ENCODE measurements at places on chromosomes 3 and 15.

DNA sequence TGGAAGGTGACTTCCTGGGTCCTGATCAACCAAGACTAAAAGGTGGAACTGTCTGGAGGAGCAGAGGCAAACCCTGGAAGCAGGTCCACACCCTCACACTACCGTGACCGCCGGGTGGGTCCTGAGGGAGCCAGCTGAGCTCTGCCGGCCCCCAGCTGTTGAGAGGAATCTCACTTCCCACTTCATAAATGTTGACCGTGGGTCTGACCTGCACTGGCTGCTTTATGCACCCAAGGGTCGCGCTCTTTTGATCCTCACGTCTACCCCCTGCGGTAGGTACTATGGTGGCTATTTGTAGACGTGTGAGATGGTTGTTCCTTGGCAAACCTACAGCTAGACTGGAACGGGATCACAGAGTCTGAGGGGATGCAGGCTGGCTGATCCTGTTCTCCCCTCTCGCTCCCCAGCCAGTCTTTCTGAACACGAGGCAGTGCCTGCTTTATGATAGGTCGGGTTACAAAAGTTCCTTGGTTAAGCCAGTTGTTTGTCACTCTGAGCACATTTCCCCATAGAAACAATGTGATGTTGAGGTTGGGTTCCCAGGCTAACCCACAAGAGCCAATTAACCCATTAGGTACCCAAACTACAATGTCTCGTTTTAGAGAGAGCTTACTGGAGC is 113.0 kb upstream of the ETV5 start:
- no peak for DNase-seq

- no peak for DNase-seq
These were observed 124.3 kb upstream of the PTX3 start for GRCh38 chr3:157312376-157312745.

- no peak for DNase-seq
These were observed 140.5 kb upstream of the TBL1XR1 start for GRCh38 chr3:177337541-177338331.

DNA sequence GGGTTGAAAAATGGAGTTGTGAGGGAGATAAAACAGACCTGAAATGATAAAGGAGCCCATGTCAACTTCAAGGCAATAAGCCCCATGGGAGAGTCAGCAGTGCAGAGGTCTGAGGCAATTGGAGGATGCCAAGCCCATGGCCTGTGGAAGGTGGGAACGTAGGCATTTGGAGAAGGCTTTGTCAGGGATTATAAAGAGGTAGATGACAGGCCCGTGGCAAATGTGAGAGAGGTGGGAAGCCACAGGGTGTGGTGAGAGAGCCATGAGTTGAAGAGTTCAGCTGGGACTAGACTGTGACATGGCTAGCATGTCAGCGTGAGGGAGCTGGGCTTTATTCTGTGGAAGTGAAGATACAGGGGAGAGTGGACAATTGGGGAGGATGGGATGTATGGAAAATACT is 35.4 kb downstream of the MFSD1 start:
- no peak for DNase-seq

GRCh38 chr3:17771177-17772017 is 29.0 kb upstream of the TBC1D5 start:
- no peak for DNase-seq

DNA sequence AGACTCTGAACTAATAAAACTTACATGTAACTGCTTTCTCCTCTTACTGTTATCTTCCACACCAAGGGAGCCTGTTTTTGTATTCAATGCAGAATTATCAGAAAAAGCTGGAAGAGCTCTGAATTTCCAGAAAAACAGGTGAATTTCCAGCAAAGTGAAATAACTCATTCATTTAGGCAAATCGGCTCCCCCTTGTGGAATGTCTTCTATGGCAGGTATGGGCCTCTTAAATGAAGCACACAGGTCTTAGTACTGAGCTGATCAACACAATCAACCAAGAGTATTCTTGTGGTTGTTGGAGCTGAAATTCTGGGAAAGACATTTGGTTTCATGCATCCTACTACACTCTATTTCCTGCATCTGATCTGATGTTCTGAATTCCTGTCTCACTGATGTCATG is 31.0 kb upstream of the PTPRG start:
- peak; percentile 18 for DNase-seq

DNA sequence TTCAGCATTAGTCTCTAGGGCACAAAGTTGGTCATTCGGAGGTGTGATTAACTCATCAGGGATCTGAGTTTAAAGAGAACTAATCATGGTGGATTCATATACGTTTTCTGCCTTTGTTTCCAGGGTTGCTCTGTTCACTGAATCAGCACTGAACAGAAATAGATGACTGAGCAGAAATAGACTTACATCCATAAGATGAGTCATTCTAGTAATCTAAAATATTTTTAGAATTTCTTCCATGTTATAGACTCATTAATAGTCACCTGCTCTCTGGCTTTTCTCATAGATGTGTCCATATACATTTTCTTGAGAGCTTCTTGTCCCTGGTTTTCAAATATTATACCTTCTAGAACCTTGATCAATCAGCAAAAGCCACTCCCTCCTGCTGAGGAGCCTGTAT is 837.6 kb upstream of the DPPA4 start:
- no peak for DNase-seq

DNA sequence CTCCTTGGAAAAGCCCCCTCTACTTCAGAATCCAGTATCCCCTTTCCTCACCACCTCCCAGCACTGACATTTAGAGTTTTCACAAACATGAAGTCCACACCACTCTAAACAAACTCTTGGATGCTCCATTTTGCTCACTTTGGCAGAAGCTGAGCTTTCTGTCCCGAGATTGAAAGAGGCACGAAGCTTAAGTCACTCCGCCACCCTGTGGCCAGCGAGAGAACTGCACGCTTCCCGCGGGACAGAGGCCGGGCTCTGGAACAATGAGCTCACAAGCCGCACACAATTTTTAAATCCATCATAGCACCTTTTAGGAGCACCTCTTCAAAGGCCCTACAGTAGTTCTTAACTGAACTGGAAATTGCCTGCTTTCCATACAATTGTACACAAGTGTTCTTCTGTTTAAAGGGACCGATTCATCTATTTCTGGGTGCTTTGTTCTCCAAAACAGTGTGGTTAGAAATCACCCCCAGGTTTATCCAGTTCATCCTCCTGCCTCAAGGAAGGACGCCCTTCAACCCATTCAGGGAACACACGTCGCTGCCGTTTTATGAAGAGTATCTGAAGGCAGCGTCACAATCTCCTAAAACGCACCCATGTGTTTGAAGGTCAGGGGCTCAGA is 226.1 kb downstream of the VPS13C start:
- peak; percentile 76 for DNase-seq

DNA sequence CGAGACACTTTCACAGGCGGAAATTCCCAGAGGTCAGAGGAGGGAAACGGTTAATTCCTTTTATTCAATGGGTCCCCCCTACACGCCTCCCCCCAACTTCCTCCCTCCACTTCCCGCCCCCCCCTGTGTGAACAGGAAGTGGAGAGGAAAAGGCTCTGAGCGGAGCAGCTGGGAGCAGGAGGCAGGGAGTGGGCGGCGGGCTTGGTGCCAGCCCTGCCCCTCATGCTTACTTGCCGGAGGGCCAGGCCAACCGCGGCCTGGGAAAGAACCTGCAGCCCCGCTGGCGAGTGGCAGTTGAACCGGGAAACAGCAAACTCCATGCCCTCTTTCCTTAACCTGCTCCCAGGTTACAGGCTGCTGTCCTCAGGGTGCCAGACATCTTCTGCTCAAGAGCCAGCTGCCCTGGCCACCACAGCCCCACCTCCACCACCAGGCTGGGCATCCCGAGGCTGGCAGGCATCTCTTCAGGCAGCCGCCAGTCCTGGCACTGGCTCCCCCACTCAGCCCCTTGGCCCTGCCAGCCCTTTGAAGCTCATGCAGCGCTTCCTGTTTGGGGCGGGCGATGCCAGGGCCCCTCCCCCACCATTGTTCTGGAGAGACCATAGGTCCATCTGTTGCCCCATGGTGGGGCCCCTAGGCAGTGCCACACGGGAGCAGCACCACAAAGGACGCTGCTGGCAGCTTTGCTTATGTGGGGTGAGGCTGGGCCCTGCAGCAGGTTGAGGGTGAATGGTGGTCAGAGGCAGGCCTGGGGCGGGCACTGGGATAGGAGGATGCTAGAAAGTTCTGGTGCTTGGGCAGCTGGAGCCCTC is 12.9 kb downstream of the VPS18 start:
- DNase-seq, result peak; percentile 75

DNA sequence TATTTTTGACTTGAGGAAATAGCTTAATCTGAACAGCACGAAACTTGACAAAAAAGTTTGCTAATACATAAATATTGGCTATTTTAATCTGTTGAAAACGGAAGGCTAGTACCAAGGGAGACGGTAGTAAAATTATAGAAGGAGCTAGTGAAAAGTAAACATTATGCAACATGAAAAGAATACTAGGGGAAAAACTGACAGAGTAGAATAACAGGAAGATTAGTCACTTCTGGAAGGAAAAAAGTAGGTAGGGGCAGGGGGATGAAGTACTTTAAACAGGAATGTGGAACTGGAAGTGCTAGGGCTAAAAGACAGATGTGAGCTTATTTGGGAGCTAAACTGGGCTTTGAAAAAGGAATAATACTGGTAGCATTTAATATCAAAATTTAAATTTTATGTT is 60.1 kb downstream of the MBNL1 start:
- DNase-seq, result no peak

- no peak for DNase-seq
These were observed 72.0 kb upstream of the RASGRP1 start for GRCh38 chr15:38636597-38636996.

DNA sequence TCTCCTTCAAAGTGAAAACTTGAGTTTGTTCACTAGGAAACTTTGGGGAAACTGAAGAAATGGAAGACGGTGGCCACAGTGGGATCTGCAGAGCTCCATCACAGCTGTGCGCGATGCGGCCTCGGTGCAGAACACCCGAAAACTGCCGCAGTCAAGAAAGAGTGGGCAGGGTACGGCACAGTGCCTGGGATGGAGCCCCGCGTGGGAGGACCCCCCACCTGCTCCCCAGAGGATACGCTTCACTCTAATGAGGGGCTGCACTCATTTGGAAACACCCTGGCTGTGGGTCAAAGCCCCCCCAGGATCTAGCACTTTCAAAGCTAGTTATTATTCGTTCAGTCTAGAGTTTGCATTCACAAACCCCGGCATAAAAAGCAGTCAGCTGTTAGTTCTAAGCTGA is 9.5 kb downstream of the ADAMTS17 start:
- no peak for DNase-seq

DNA sequence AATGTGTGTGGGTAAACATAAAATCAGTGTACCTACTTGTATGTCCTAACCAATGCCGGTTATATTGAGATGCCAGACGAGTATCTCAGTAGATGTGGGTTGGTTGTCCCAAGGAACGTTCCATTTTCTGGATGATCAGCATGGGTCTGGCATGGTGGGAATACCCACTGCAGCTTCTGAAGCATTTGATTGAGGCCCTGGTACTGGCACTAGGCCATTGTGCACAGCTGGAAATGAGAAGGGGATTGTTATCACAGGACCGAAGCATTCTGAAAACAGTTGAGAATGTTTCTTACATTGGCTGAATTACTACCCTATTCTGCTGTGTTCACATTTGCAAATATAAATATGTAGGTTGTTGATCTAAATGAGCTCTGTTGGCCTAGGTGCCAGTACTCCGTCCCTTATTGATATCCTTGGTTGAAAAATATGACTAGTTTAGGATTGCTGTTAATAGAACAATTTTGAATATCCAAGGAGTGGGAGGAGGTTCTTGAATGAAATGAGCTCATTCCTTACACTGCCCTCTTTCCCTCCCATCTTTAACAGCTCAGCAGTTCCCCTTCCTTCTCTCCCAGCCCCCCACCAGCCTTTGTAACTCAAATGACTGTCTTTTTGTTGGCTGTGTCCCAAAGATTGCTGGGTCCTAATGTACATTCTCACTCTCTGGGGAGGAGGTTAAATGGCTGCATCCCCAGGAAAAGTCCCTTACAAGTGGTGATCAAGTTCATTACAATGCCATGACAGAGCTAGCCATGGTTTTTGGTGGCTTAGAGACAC is 293.3 kb upstream of the TPM1 start:
- DNase-seq, result no peak

DNA sequence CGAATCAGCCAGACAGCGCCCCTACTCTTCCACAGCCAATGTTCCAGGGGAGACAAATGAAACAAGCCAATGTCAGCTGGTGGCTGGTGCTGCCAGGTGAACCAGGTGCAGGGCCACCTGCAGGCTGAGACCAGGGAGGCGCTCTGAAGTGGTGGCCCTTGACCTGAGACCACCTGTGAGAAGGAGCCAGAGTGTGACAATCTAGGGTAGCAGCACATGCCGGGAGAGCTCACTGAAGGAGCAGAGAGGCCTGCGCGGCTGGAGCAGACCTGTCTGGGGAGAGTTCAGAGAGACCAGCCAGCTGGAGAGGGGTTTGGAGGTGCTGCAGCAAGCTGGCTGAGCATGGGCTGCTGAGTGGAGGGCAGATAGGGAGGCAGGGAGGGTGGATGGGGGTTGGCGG is 693 bp upstream of the STAB1 start:
- no peak for DNase-seq

GRCh38 chr15:60838206-60838605 is 359.3 kb upstream of the ICE2 start:
- DNase-seq, result no peak

GRCh38 chr15:61938249-61938648 is 122.0 kb downstream of the VPS13C start:
- no peak for DNase-seq

GRCh38 chr15:99931703-99932603 is 198.7 kb upstream of the LYSMD4 start:
- no peak for DNase-seq

DNA sequence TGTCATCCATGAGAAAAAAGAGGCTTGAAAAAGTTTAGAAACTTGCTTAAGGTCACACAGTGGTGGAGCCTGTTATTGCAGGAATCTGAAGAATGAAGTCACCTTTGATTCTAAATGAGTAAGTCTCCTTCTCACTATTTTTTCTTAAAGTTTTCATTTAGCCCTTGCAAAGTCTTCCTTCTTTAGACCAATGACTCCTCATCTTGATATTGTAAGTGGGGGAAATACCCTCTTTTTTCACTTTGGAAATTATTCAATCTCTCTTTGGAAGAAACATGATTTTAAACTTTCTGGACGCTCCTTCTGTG is 787 bp upstream of the SLMAP start:
- no peak for DNase-seq

DNA sequence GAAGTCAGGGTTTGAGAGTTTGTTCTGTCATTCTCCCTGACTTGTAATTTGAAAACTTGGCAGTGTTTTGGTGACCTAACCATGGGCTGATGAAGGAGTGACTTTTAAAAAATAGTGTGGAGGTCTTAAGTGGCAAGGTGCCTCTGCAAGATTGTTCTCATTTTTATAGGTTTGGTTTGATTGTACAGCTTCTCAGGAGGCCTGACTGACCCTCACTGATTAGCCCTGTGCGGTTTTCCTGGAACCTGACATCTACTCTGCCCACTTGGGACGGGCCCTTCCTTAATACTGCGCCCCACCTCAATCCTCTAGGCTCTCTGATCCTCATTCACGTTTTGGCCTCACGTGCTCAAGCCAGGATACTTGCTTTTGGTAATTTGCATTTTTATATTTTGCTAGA is 2.8 kb downstream of the UBE2E1 start:
- no peak for DNase-seq
